ENCODE measurements at places on chromosomes 3 and 15. TPM values are rescaled to one million over a fixed set of nuclear protein-coding genes. Genes with fewer than 3 reads are reported as not detected.
A peak's percentile ranks its signal among the peaks of the same experiment; 100 is the strongest.

ARGFX gene
- total RNA-seq, result not detected

- peaks cover 44% of the 10 kb centered on the region for H3K36me3 ChIP-seq
- no peaks in the 10 kb centered on the region for H3K27me3 ChIP-seq
- H3K27ac ChIP-seq, result no peak overlapping the region
- no peaks in the 10 kb centered on the region for H3K4me1 ChIP-seq
- DNase-seq, result no peak
Observed at GRCh38 chr3:194450341-194450740, 36.5 kb downstream of the ATP13A3 start.

- DNase-seq, result no peak
- H3K36me3 ChIP-seq, result no peaks in the 10 kb centered on the region
- H3K27ac ChIP-seq, result no peak overlapping the region
- H3K4me3 ChIP-seq, result no peak overlapping the region
Observed at GRCh38 chr3:127063916-127064315, 81.0 kb downstream of the PLXNA1 start.

DNA sequence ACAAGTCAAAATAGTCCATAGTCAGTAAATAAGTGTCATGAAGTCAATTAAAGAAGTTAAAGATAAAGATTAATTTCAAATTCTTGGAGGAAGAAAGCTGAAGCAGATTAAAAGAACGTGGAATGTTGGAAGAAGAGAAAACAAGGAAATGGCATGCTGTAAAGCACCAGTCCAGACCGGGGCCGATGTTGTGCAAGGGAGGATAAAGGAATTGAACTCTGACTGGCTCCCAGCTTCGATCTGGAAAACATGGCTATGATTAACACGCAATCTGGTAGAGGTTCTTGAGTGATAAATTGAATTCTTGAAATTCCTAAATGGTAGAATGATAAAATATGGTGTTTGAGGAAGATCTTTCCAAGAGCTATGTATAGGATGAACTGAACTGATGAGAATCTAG is 194.4 kb downstream of the MEIS2 start:
- no peak overlapping the region for H3K4me3 ChIP-seq
- no peaks in the 10 kb centered on the region for H3K36me3 ChIP-seq
- no peaks in the 10 kb centered on the region for H3K4me1 ChIP-seq
- H3K27me3 ChIP-seq, result no peaks in the 10 kb centered on the region
- DNase-seq, result no peak

GRCh38 chr15:49652922-49653321 is 32.1 kb downstream of the DTWD1 start:
- no peak for DNase-seq
- H3K4me3 ChIP-seq, result no peak overlapping the region
- H3K27ac ChIP-seq, result no peak overlapping the region
- peaks cover 8% of the 10 kb centered on the region for H3K4me1 ChIP-seq

GRCh38 chr3:83734656-83735055 is 1224.1 kb upstream of the CADM2 start:
- no peaks in the 10 kb centered on the region for H3K36me3 ChIP-seq
- H3K27ac ChIP-seq, result no peak overlapping the region
- no peak for DNase-seq
- H3K27me3 ChIP-seq, result no peaks in the 10 kb centered on the region
- no peaks in the 10 kb centered on the region for H3K4me1 ChIP-seq

- no peaks in the 10 kb centered on the region for H3K27me3 ChIP-seq
- no peak for DNase-seq
- no peaks in the 10 kb centered on the region for H3K4me1 ChIP-seq
- no peaks in the 10 kb centered on the region for H3K36me3 ChIP-seq
Observed at GRCh38 chr3:13040361-13041074, 32.7 kb downstream of the IQSEC1 start.

MITF gene
- 23.2 TPM for total RNA-seq

DNA sequence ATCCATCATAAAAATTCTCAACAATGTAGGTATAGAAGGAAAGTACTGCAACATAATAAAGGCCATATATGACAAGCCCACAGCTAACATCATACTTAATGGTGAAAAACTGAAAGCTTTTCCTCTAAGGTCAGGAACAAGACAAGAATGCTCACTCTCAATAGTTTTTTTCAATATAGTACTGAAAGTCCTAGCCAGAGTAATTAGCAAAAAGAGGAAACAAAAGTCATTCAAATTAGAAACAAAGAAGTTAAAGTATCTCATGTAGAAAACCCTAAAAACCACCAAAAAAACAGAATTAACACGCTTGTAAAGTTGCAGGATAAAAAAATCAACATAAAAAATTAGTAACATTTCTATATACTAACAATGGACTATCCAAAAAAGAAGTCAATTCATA is 61.8 kb downstream of the MYH15 start:
- H3K27ac ChIP-seq, result no peak overlapping the region
- DNase-seq, result no peak
- H3K36me3 ChIP-seq, result no peaks in the 10 kb centered on the region
- H3K4me1 ChIP-seq, result no peaks in the 10 kb centered on the region
- no peaks in the 10 kb centered on the region for H3K27me3 ChIP-seq
- H3K4me3 ChIP-seq, result no peak overlapping the region

DNA sequence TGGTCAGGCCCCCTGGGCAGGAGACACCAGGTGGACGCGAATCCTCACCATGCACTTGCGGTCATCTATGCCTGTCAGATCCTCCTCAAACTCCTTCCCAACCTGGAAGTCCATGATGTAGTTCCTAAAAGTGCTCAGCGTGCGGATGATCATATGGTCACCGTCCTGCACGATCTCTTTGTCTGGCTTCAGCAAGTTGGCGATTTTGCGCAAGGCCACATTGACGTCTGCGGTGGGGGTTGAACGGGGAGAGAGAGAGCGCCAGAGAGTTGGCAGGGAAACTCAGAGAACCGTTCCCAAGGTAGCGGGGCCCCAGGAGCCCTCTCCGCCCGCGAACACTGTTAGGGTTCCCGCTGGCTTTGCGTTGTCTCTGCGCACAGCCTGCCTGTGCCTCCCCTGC is 809 bp downstream of the RBP1 start:
- peaks cover 24% of the 10 kb centered on the region for H3K4me1 ChIP-seq
- no peak overlapping the region for H3K4me3 ChIP-seq
- H3K27ac ChIP-seq, result no peak overlapping the region
- no peak for DNase-seq
- H3K36me3 ChIP-seq, result no peaks in the 10 kb centered on the region

DNA sequence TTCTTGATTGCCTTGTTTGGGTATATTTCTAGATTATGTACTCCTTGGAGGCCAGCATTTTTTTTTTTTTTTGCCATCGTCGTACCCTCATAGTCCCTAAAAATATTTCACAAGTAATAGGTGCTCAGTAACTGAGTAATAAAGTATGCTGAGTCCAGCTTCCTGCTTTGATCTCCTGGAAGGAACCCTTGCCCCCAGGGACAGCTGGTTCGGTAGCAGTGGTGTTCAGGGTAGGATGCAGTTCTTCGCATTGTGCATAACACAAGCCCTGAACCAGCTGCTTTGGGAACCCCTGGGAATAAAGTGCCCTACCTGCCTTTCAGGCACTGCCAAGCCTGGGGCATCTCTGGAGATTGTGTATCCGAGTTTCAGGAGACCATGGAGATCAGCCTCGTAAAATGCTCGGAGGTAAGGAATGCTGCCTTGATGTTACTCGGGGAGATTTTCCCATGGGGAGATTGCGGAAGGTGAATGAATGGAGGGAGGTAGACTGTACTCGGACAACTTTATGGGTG is 7.6 kb downstream of the MYZAP start:
- H3K4me1 ChIP-seq, result peaks cover 10% of the 10 kb centered on the region
- no peak overlapping the region for H3K4me3 ChIP-seq
- H3K36me3 ChIP-seq, result no peaks in the 10 kb centered on the region
- no peak for DNase-seq

- H3K27ac ChIP-seq, result peak overlapping the region; percentile 33
- H3K4me3 ChIP-seq, result no peak overlapping the region
Observed at GRCh38 chr3:124770336-124771082, 40.3 kb downstream of the UMPS start.

CD96 gene
- 4.6 TPM for total RNA-seq

- no peaks in the 10 kb centered on the region for H3K36me3 ChIP-seq
- no peaks in the 10 kb centered on the region for H3K27me3 ChIP-seq
Observed at GRCh38 chr3:17137321-17137826, 252.6 kb downstream of the PLCL2 start.

UBE2E1 gene
- 61.6 TPM for total RNA-seq

DNA sequence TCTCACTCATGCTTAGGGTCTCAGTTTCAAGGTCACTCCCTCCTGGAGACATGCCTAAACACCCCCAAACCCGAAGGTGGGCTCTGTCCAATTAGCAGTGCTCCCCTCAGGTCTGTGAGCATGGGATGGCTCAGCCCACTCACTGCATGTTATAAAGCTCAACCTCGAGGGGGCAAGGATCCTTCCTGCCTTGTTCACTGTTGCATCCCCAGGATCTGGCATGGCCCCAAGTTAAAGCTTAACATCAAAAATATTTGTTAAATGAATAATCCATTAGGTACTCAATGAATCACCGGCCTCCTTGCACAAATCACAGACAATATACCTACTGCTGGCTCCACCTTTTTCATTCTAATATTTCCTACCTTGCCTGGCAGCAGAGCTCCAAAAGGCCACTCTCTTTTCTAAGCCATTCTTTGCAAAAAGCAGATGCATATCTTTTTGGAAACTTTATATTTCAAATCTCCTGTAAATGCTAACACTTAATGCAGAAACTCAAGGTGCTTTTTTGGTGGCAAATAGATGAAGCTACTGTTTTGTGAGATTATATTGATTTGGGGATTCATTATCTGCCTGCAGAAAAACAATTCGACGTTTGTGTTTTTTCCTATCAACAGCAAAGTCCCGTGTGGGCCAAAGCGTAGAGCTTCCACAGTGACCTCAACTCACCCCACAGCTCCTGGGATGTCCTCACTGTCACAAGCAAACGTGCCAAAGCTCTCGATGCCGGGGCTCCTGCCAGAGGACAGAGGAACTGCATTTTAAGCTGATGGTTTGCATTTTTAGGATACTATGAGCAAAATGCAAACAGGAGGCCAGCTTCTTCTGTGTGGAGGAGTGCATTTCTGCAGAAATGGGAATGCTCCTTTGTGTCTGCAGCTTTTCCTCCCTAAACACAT is 35.4 kb downstream of the PCOLCE2 start:
- no peaks in the 10 kb centered on the region for H3K27me3 ChIP-seq
- no peak for DNase-seq
- no peak overlapping the region for H3K27ac ChIP-seq
- H3K36me3 ChIP-seq, result no peaks in the 10 kb centered on the region
- H3K4me3 ChIP-seq, result no peak overlapping the region
- H3K4me1 ChIP-seq, result no peaks in the 10 kb centered on the region

- H3K27ac ChIP-seq, result peak overlapping the region; percentile 93
- H3K27me3 ChIP-seq, result no peaks in the 10 kb centered on the region
- H3K36me3 ChIP-seq, result no peaks in the 10 kb centered on the region
- H3K4me1 ChIP-seq, result no peaks in the 10 kb centered on the region
- DNase-seq, result no peak
Observed at GRCh38 chr15:26083457-26083856, 220.3 kb upstream of the ATP10A start.

SEC61A1 gene
- total RNA-seq, result 182 TPM

DNA sequence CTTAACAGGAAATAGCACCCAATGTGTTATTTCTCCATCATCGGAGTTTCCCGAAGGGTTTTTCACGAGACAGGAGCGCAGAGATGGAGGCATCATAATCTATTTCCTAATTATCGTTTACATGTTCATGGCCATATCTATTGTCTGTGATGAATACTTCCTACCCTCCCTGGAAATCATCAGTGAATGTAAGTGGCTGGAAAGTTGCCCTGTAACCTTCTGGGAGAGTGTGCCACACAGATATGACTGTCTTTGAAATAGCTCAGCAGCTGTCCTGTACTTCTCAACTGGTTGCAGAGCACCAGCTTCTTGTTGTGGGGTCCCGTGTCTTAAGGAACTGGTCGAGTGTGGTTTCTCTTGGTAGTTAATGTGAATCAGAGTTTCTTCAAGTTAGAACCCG is 1.1 kb downstream of the SLC24A5 start:
- H3K27ac ChIP-seq, result no peak overlapping the region
- H3K36me3 ChIP-seq, result no peaks in the 10 kb centered on the region
- H3K4me3 ChIP-seq, result no peak overlapping the region
- no peaks in the 10 kb centered on the region for H3K27me3 ChIP-seq

DNA sequence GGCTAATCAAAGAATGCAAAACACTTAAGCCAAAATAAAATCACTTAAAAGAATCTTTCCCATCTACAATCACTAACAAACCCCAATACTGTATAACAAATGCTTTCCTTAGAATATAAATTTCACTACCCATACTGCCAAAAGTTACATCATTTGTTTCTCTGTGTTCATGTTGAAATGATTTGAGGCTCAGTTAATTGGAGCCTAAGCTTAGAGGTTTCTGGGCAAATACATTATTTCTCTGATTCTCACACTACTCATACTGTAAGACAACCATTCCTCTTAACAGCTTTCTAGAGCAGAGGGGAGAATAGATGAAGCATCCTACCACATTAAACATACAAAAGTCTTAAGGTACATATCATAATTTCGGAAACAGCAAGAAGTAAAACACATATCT is 2.1 kb downstream of the RIOX2 start:
- no peaks in the 10 kb centered on the region for H3K36me3 ChIP-seq
- H3K4me3 ChIP-seq, result no peak overlapping the region
- peak overlapping the region; percentile 26 for H3K27ac ChIP-seq
- no peak for DNase-seq
- peaks cover 56% of the 10 kb centered on the region for H3K4me1 ChIP-seq
- no peaks in the 10 kb centered on the region for H3K27me3 ChIP-seq

GRCh38 chr3:58005669-58006068 is 2.6 kb upstream of the FLNB start:
- no peaks in the 10 kb centered on the region for H3K27me3 ChIP-seq
- no peak overlapping the region for H3K4me3 ChIP-seq
- DNase-seq, result no peak
- H3K27ac ChIP-seq, result no peak overlapping the region

GRCh38 chr3:183434992-183435391 is 6.6 kb upstream of the MCF2L2 start:
- DNase-seq, result no peak
- no peaks in the 10 kb centered on the region for H3K36me3 ChIP-seq
- H3K4me1 ChIP-seq, result peaks cover 4% of the 10 kb centered on the region
- H3K4me3 ChIP-seq, result no peak overlapping the region
- H3K27ac ChIP-seq, result no peak overlapping the region
